NCI-H345 (cell line): ENCODE measurements at places on chromosomes 12 and 14.

DNA sequence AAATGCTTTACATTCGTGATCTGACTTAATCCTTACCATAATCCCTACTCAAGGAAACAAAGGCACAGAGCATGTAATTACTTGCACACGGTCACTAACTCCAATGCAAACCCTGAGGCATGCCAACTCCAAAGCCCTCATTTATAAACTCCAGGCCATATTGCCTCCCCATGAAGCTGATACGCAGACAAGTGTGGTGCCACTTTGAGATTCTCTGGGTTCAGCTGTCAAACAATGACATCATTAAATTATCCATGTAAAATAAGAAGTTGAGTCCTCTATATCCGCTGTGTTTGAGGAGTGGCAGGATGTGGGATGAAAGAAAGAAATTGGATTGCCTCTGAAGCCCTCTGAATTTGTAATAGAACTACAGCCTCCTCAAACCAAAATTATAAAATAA lies 62.8 kb downstream of the ANO4 start:
- peak; percentile 53 for DNase-seq

DNA sequence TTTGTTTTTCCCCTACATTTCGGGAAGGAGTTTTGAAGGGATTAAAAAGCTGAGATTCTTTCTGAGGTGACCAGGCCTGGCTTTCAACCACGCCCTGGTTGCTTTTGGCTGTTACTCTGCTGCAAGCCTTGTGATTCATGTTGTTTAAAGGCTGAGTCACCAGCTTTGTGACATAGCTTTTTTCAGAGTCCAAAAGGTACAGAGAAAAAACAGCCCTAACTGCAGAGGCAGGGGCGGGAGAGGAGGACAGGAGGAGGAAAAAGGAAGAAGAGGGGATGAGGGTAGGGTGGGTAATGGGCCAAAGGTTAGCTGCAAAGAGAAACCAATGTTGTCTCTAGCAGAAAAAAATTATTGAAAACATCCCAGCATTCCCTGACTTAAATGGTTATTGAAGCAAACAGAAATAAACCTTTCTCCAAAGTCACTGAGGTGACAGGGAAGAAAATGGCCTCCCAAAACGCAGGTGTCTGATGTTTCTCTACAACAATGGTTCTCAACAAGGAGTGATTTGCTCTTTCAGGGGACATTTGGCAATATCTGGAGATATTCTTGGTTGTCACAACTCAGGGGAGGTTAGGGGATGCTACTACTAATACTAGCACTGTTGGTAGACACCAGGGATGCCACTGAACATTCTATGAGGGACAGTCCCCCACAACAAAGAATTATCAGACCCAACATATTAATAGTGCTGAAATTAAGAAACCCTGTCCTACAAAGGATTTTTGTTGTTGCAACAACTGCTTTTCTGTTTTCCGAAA lies 2.1 kb upstream of the UBC start:
- DNase-seq = no peak

DNA sequence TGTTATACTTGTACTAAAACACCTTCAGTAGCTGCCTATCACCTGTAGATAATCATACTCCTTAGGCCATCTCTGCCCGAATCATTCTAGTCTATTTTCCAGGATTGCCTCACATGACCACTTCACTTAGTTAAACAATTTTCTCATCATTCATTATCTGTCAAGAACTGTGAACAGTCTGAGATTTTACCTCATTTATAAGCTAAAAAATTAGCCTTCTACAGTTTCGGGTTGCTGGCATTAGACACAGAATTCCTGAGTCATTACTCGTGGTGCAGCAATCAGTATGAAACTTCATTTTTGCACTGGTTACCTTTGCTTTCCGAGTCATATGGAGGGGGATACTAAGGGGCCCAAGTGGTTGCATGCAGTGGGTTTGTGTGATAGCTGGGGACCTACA lies 57.6 kb upstream of the OTOGL start:
- DNase-seq = no peak

DNA sequence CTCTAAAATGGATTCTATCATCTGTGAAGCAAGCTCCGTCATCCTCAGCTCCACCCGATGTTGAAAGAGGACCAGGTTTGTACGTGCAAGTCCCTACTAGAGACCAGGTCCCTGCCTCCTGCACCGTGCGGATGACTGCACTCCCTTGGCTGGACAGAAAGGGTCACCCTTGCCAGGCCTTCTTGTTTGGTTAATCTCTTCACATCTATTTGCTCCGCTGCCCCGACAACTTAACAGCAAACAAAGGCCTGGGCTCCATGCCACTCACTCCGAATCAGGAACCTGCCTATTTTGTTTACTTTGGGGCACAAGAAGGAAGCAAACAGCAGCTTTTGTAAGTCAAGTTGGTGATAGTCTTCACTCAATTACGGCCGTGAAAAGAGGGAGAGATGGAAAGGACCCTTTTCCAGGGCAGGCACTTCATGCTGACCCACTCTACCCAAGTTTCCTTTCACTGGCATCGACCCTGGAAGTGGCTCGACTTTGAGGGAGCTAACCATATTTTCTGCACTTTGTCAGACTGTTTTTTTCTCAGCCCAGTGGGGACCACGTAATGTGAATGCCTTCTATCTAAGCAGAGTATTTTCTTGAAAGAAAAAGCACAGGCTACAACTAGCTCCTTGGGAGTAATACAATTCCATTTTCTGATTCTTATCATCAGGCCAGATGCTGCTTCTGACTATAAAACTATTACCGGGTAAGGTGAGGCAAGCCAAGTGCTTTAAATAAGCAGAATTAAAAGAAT lies 202.6 kb downstream of the FOXN3 start:
- peak; percentile 85 for DNase-seq

GRCh38 chr12:75603475-75603874 lies 92.1 kb upstream of the KRR1 start:
- DNase-seq = no peak

- DNase-seq = no peak
Measured at GRCh38 chr12:27622436-27623195, 73.6 kb upstream of the REP15 start.

GRCh38 chr12:1474574-1475153 lies 119.7 kb downstream of the FBXL14 start:
- peak; percentile 79 for DNase-seq

- peak; percentile 82 for DNase-seq
Measured at GRCh38 chr12:117367006-117367638, 5.7 kb upstream of the NOS1 start.

GRCh38 chr12:27367078-27367477 lies 34.4 kb downstream of the BMAL2 start:
- DNase-seq = no peak
